ENCODE measurements at places on chromosomes 7 and 10.

- DNase-seq = no peak
Measured at GRCh38 chr10:88209837-88210561, 346.6 kb downstream of the PTEN start.

- no peak for DNase-seq
Measured at GRCh38 chr10:22640359-22640758, 74.0 kb downstream of the PIP4K2A start.

GRCh38 chr7:122054393-122054792 lies 89.7 kb downstream of the AASS start:
- no peak for DNase-seq

DNA sequence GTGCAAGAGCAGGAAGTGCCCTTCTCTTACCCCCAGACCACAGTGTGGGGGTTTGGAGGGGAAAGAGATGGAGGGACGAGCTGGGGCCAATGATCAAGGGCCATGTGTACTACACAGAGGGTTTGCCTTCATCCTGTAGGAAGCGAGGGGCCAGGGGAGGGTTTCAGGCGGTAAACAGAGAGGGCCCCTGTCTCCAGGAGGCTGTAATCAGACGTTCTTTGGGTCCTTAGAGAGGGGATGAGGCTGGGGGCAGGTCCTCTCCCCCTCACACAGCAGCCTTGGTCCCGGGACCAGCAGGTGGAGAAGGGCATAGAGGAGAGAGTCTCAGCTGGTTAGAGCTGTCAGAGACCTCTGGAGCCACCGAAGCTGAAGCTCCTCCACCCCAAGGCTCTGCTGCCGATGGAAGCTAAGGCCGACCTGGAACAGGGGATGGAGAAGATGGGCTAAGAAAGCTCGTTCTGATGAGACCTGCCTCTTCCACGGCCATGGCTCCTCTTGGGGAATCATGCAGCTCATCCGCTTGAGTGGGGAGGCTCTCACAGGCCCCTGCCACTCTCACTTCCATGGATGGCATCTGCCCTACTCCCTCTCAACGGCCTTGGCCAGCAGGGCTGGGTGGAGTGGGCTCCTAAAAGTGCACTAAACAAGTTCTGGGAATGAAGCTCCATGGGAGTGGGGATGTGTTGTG lies 3.5 kb downstream of the LOXL4 start:
- no peak for DNase-seq

DNA sequence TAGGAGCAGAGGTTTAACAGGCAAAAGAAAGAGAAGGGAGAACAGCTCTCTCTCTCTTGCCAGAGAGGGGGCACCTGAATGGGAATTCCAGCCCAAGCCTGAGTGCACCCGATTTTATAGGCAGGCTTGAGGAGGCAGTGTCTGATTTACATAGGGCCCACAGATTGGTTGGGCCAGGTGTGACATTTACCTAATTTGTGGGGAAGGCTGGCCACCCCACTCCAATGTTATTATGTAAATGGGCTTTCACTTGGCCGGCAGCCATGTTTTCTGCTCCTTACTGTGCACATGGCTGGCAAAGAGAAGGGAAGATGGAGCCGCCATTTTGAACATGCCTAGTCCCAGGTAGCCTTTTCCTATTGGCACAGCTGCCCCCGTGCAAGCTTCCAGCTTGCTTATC lies 735.5 kb upstream of the AUTS2 start:
- DNase-seq = no peak

- no peak for DNase-seq
Measured at GRCh38 chr10:124287071-124287685, 131.5 kb downstream of the OAT start.

DNA sequence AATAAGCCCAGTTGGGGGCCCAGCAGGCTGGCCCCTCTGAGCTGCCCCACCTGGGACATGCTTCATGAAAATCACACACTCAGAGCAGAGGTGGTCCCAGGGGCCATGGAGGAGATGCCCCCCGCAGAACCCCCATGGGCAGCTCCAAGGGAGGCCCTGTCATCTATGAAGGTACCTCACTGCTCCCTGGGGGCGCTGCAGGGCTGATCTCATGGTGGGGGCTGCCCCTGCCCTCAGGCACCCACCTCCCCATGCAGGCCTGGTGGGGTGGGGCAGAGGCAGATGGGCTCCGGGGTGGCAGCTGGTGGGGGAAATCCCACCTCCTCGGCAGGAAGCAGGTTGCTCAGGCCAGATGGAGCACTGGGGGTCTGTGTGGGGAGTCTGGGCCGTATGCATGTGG lies 60.5 kb downstream of the YKT6 start:
- DNase-seq = no peak

GRCh38 chr10:126634911-126635310 lies 35.6 kb downstream of the C10orf90 start:
- no peak for DNase-seq

DNA sequence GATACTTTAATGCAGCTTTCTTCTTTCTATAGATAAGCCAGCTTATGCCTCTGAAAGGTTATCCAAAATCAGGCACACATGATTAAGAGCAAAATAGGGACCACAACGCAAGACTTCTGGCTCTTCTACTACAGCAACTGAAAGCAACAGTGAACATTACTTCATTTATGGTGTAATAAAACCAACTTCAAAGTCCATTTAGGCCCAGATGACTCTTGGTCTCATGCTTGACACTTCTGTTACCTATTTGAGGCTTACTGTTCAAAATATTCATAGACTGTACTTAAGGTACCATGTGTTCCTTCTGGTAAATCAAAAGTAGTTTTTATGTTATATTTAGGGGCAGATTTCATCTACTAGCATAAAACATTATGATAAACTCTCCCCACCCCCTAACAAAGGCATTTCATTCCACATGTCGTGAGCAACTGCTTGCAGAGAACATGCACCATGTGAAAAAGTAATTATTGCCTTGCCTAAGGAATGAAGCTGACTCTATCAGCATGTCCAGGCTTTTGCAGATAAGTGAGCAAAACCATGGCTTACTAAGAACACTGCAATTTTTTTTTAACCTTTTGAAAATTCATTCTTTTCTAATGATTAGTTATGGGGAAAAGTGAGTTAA lies 154.9 kb upstream of the ITGB1 start:
- DNase-seq = no peak

DNA sequence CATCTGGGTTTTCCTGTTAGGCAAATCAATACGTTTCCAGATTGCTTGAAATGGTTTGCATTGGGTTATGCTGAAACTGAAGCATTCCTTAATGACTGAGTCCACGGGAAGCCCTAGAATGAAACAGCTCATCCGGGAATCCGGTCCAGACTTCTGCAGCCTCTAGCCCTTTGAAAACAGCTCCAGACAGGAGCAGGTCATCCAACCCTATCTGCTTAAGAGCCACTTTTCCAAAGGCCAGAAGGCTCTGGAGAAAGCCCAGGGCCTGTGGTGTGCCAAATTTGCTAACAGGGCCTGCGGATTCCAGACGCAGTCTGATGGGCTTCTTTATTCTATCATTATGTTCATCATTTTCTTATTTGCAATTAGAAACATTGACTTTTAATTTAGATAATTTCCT lies 265.4 kb downstream of the SKIDA1 start:
- no peak for DNase-seq

- DNase-seq = no peak
Measured at GRCh38 chr7:2118630-2119190, 114.0 kb downstream of the MAD1L1 start.

DNA sequence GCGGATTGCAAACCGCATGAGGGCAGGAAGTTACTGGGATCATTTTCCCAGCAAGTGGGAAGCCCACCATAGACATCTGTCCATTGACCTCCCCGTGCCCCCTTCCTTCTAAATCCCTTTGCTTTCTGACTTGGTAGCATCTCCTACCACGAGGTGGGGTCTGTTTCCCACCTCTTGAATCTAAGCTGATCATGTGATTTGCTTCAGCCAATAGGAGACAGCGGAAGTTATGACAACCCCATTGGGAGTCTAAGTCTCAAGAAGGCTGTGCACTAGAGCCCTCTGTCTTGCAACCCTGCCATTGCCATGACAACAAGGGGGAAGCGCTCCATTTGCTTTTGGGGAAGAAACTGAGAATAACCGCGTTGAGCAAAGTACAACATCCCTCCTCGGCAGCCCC lies 39.2 kb upstream of the CARD11 start:
- DNase-seq = no peak

DNA sequence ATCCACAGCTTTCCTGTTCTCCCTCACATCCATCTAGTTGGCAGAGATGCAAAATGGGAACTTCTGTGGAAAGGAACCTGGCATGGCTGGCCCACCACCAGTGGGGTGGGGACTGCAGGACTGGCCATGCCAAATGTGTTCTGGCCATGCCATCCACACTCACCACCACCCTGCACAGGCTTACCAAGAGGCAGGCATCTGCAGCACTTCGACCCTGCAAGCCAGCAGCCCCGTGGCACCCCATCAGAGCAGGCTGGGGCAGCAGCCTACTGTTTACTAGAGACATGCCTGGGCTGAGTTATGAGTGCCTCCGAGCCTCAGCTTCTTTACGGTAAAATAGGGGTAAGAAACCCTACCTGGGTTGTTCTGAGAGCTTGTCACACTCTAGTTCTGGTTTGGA lies 313.1 kb downstream of the PLXNA4 start:
- DNase-seq = no peak

DNA sequence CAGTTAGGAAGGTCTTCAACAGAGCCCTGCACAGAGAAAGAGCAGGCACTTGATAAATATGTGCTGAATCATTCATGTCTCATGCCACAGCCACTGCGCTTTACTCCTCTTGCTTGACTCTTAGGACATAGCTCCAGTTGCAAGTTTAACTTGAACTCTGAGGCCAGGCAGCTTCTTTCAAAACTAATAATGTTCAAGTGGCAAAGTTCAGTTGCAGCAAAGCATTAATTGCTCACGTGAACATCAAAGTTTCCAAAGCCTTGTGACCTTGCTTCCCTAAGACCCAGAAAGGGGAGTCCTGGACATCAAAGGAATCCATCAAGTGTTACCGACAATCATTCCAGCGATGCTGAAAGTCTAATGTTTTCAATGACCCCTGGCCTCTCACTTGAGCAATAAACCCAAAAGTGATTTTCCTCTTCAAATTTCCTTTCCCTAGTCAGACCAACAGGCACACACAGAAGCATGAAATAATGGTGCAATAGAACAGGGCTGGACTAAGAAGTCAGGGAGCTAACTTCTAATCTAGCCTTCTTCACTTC lies 21.8 kb upstream of the TECTB start:
- no peak for DNase-seq

DNA sequence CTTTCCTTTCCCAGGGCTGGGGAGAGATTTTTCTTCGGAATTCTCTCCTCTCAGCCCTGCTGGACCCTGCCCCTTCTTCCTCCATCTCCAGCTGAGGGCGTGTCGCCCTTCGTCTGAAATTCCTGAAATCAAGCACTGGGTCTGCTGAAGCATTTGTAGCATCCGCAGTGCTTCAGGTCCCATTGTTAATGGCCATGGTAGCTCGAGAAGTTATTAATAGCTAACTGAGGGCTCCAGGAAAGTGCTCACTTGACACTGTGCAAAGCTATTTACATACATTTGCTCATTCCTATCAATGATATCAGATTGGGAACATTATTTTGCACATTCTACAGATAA lies 515 bp downstream of the FAM149B1 start:
- DNase-seq = no peak

GRCh38 chr7:94429153-94429552 lies 34.5 kb downstream of the COL1A2 start:
- no peak for DNase-seq

DNA sequence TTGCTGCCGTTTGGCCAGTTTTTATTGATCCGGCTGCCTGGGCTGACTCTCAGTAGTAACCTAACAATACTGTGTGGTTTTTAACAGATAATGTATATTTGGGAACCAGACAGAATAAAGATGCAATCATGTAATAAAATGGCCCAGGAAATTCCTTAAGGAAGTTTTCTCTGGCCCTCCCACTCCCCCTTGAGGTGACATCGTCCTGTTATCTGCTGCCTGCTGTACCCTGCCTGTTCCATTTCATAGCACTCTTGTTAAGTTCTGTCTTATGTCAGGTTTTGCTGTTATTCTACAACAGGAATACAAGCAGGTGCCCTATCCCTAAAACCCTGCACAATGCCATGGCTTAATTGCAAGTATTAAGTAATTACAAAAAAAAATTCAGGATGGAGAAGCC lies 12.5 kb downstream of the ITGB8 start:
- DNase-seq = no peak

GRCh38 chr7:85060696-85061095 lies 126.2 kb downstream of the SEMA3D start:
- no peak for DNase-seq

- DNase-seq = no peak
Measured at GRCh38 chr10:44985175-44985681, 6.6 kb upstream of the DEPP1 start.

GRCh38 chr7:139570119-139570518 lies 46.6 kb downstream of the CLEC2L start:
- DNase-seq = no peak

GRCh38 chr7:96657347-96658021 lies 52.2 kb downstream of the SEM1 start:
- no peak for DNase-seq

DNA sequence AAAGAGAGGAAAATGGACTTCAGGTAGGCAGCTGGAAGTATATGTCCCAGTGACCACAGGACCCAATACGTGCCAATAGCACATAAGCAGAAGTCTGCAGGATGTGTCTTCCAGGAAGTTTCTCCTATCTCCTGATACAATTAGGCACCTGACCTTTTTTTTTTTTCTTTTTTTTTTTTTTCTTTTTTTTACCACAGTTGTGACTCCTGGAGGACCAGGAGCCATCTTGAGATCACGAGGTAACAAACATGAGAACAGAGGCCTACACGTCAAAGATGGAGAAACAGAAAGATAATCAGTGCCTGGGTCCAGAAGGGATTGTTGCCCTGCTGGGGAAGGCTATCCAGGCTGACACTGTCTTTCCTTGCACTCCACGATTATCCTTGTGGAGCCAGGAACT lies 312.4 kb upstream of the NEBL start:
- no peak for DNase-seq

DNA sequence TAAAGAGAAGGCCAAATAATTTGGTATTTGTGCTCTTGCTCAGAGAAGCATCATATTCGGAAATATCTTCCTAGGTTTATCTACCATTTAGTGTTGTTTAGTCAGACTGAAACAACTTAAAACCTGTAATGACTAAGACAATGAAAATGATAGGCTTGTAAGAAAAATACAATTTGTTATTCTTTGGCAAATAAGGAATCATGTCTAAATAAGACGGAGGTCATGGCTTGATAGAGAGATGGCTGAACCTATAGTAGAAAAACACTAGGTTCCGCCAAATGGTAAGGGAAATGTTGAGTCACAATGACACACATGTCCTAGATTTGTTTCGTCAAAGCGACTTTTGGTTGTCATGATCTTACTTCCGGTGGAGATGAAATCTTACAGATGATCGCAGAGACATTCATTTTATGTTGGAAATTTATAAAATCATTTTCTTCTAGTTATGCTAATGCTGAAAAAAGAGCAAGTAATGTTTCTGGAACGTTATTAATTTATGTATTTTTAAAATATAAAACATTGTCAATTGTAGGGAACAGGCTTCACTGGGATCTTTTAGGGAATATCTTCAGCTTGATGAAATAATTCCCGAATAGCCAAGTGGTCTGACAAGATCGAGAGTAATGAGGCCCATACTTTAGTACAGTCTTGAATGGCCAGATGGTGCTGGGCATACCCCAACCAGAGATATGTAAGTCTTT lies 1.0 kb downstream of the SRGN start:
- no peak for DNase-seq

- no peak for DNase-seq
Measured at GRCh38 chr7:47942132-47942531, 6.1 kb downstream of the PKD1L1 start.

- DNase-seq = no peak
Measured at GRCh38 chr7:2369139-2369538, 14.5 kb downstream of the EIF3B start.
